Esophagus squamous epithelium (tissue), 5 donors: ENCODE measurements at places on chromosomes 2 and 18.

GRCh38 chr2:102336502-102336945 is 19.1 kb upstream of the IL18R1 start:
- no peak for DNase-seq

DNA sequence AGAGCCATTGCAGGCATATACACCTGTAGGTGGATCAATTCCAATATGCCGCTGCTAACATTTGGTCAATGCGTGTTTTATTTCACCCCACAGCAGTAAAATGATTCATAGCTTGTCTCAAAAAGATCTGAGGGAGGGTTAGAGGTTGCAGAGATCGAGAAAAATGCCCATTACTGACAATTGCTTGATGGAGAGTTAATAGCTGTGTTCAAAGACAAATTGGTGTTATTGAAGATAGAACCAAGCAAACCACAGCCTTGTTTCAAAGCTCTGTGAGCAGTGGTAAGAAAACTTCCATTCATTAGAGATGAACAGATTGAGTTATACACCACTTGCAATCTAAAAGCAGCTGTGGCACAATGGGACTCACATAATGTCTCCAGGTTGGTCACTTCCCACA is 95.4 kb downstream of the KCNE4 start:
- DNase-seq: no peak

DNA sequence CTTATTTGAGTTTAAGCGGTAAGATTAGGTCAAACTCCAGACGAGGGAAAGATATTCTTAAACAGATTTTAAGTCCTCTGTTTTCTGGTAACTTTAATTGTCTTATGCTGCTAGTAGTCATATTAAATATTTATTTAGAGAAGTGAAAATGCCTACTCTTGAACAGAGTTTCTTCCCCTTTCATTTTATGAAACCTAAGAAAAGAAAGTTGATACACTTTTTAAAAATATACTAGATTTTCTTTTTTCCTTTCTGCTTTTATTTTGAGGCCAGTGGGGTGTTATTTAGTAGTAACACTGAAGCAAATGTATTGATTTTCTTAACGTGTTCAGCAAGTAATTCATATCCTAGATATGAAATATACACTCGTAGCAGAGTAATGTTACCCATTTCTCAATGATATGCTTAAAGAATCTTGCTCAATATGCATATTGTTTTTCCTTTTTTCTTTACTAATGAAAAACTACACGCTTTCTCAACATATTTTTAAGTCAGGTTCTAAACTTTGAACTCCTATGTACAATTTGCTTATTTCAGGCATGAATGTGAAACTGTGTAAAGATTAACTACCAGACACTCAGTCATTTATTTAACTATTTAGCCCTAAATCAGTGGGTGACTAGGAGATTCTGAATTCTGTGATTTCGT is 691 bp downstream of the KYNU start:
- DNase-seq: no peak

DNA sequence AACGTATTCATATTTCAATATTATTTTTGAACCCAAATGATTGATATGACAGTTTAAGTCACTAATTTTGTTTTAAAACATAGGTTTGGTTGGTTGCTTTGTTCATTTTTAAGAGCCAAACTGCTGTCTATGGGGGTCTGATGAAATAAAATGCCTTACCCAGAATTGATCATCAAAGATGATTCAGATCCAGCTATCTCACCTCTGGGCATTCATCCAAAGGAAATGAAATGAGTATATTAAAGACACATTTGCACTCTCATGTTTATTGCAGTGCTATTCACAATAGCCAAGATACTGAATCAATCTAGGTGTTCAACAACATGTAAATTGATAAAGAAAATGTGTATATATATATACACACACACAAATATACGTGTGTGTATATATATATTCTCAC is 326.9 kb upstream of the GULP1 start:
- DNase-seq: no peak

DNA sequence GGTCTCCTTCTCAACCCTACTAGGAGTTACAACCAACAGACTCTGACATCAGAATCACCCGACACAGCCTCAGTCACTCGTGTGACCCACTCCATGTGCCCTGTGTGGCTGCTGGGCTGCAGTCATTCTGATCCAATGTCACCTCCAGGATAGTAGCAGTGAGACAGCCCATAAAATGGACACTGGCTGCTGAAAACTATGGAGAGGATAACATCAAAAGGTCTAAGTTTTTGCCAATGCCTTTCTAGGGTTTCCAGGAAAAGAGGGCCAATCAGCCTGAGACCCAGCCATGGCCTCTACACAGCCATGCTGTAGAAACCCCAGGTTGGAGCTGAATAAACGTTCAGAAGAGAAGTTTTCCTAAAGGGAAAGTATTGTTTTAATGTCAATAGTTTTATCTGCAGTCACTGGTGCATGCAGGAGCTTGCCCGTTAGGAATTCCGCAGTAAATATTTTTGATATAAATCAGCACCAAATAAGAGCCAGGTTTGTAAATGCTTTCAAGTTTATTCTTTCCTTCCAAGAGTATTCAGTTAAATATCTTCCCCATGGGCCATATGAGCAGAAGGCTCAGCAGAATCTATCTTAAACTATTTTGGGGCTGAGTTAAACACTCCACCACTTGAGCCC is 92.2 kb upstream of the PID1 start:
- no peak for DNase-seq
